M059J (cell line): ENCODE measurements at places on chromosomes 12 and 14. TPM values are rescaled to one million over a fixed set of nuclear protein-coding genes. Genes with fewer than 3 reads are reported as not detected.

GRCh38 chr12:29888777-29889176, 105.0 kb upstream of the TMTC1 start:
- DNase-seq, result no peak

- DNase-seq, result peak; percentile 24
These were observed 3.5 kb downstream of the AICDA start for GRCh38 chr12:8609061-8609570.

Gene USP44
- 0.02 TPM in 1 of 2 replicates, not detected in the other for total RNA-seq

GRCh38 chr12:101838628-101839323, 8.0 kb upstream of the GNPTAB start:
- no peak for DNase-seq

GRCh38 chr14:66833816-66834215, 325.9 kb downstream of the GPHN start:
- no peak for DNase-seq

- no peak for DNase-seq
These were observed 6.5 kb upstream of the CDK2AP1 start for GRCh38 chr12:123278101-123278627.

GRCh38 chr14:47365233-47365632, 310.2 kb downstream of the MDGA2 start:
- no peak for DNase-seq

Gene PRH2
- total RNA-seq, result not detected in 2 replicates

DNA sequence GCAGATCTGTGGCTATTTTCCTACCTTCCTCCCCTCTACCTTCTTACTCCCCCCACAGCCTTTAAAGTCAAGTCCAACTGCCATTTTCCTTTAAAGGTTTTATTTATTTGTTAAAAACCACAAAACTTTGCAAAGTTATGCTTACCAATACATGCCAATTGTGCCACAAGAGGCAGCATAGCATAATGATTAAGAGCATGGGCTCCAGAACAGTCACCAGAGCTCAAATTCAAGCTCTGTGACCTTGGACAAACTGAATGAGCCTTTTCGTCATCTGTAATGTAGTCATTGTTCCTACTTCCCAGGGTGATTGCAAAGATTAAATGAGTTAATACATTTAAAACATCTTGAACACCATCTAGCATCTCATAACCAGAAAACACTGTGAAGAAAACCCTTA, 13.0 kb upstream of the FMNL3 start:
- DNase-seq, result peak; percentile 35

Gene RNF212B
- not detected in 2 replicates for total RNA-seq

Gene TMPRSS12
- total RNA-seq, result not detected in 2 replicates

DNA sequence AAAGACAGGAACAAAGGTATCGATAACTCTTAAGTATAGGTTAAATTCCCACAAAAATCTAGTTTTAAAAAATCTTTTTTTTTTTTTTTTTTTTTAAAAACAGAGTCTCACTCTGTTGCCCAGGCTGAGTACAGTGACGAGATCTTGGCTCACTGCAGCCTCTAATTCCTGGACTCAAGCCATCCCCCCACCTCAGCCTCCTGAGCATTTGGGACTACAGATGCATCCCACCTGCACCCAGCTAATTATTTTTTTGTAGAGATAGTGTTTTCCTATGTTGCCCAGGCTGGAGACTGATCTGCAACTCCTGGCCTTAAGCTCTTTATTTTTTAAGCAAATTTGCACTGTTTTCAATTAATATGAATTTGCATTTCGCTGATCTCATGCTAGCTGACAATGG, 9.8 kb downstream of the PSEN1 start:
- DNase-seq, result no peak

GRCh38 chr12:12943586-12944260, 8.2 kb downstream of the GPRC5D start:
- DNase-seq, result no peak

Gene CELA1
- total RNA-seq, result not detected in 2 replicates

- no peak for DNase-seq
These were observed 878.0 kb upstream of the MDGA2 start for GRCh38 chr14:48553443-48553842.

DNA sequence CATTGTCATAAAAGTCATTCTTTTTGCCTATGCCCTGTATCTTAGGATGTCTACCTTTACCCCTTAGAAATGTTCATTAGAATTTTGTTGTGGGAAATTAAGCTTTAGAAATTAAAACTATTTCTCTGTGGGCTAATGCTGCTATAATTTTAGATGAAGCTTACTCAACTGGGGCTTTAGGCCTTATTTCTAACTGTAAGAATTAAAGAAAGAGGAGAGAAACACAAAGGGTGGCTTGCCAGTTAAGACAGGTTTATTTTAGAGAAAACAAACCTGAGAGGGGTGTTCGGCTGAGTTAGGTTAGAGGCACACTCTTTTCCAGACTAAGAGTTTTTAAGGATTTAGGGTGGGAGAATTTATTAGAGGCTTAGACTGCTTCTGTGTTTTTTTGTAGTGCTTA, 6.4 kb downstream of the TRIP11 start:
- DNase-seq, result no peak

- no peak for DNase-seq
These were observed 2.6 kb upstream of the MAP4K5 start for GRCh38 chr14:50534997-50535396.

DNA sequence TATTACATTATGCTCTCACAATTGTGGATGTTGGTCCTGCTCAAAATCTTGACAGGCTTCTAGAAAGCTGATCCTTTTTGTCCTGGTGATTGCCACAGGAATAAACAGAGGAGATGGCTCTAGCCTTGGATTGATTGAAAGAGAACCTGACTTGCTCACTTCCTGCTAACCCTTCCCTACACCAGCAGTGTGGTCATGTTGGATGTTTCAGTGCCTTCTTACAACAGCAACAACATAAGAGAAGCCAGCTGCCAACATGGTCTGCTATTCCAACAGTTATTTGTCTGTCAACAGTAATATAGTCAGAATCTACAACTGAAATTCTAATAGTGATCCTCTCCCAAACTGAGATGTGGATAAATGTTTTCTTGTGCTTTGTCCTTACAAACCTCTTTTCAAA, 311.6 kb upstream of the DIO2 start:
- DNase-seq, result peak; percentile 36

- peak; percentile 91 for DNase-seq
These were observed at the start of the genes ACAD10 and BRAP for GRCh38 chr12:111685811-111686573. Gene ACAD10, plus strand, starts transcription at chr12:111686053. Its CDS starts 6,657 bp downstream, at chr12:111692710. Gene BRAP, minus strand, starts transcription at chr12:111685956. Its CDS starts 164 bp downstream, at chr12:111685792.

DNA sequence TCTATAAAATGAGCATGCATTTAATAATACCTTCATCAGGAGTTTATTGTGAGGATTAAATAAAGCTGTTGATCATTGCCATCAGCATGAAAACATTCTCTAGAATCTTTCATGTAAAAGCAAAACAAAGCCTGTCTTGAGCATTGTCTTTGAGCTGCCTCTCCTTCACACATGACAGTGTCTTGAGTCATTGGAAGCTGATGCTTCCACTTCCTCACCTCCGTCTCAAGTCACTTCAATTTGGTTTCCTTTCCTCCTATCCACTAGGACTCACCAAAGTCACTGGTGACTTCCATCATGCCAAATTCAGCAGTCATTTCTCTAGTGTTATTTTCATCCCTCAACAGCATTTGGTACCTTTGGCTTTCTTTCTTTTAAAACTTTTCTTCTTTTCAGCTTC, 31.6 kb upstream of the MYBPC1 start:
- DNase-seq, result peak; percentile 4

DNA sequence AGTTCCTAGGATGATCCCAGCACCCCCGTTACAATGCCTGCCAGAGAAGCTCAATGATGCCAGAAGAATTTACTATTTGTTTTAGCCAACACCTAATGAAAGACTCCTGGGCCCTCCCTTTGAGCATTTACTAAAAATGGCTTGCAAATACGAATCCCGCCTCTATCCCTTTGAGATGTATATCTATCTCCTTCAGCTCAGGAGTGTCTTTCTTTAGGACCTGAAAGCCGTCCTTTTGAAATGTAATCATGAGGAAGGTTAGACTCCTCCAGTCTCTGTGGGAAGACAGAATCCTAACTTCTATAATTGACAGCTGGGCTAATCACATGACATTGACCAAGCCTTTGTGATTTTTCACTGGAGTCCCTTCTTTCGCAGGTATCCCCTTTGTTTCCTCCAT, 19.2 kb upstream of the DYNC1H1 start:
- DNase-seq, result no peak

DNA sequence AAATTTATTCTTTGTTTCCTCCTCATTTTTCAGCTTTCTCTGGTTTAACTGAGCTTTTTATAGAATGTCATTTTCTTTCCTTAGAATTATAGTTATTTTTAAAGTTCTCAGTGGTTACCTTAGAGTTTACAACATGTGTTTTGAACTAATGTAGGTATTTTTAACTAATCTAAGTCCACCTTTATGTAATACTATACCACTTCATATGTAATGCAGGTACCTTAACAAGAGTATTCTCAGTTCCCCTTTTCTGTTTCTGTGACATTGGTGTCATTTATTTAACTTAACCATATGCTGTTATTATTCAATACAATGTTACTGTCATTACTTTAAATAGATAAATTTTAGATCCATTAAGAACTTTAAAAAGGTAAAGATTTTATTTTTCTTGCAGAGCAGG, 30.3 kb upstream of the KCNC2 start:
- DNase-seq, result no peak

Gene CMKLR1
- total RNA-seq, result 0.05 TPM in 1 of 2 replicates, not detected in the other

DNA sequence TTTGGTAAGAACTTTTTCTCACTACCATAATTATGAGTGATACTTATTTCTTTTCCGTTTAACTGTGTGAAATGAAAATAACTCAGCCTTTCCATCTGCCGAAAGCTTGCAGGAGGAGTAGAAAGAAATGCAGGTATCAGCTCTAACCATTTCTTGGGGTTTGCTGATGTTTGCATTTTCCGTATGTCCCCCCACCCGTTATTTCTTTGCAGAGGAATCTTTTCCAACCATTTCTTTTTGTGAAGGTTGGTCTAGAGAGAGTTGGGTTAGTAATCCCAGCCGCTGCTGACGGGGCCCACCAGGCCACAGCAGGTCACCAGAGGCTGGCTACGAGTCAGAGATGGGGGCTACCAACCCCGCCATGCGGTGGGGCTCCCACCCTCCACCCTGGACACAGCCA, 7.0 kb upstream of the PIWIL1 start:
- no peak for DNase-seq

DNA sequence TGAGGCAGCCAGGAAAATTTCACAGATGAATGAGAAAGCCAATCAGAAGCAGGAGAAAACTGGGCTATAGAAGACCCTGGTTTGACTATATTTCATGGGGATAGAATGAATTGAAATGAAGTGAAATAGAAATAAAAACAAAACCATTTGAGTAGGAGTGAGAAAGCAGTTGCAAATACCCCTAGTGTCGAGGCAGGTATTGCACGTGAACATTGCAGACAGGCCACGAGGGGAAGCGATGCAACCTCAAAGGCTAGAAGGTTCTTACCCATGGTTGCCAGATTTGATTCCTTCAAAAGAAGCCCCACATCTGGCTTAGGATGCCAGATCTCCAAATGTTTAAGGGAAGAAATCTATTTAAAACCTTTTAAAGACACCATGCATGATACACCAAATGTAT, 648.9 kb downstream of the VRK1 start:
- no peak for DNase-seq

- DNase-seq, result peak; percentile 32
These were observed 158.9 kb downstream of the SLC5A8 start for GRCh38 chr12:101051151-101051550.

DNA sequence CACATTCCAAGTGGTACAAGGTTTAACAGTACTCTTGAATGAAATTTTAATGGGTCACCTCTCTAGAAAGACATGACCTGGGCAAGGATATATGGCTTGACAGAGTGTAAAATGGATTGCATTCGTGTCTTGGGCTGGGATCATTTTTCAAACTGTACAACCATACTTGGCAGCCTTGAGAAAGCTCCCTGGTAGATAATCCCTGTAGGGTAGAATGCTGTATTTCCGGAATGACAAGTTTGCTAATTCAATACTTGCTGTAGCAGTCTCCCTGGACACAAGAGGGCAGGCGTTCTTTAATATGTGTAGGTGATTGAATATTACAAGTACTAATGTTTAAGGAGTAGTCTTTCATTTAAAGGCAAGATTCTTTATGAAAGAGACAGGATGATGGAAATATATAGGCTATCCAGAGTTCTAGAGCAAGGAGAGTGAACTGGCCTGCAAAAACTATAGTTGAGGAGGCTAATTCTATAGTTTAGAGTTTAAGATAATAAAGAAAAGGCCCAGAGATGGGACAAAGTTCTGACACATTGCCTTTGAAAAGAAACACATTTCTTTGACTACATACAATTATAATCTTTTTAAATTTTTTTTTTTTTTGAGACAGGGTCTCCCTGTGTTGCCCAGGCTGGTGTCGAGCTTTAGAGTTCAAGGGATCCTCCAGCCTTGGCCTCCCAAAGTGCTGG, 53.4 kb downstream of the PLBD1 start:
- DNase-seq, result peak; percentile 24

- no peak for DNase-seq
These were observed 62.2 kb downstream of the CKB start for GRCh38 chr14:103460415-103460814.

- DNase-seq, result no peak
These were observed 27.7 kb downstream of the JKAMP start for GRCh38 chr14:59511916-59512575.

DNA sequence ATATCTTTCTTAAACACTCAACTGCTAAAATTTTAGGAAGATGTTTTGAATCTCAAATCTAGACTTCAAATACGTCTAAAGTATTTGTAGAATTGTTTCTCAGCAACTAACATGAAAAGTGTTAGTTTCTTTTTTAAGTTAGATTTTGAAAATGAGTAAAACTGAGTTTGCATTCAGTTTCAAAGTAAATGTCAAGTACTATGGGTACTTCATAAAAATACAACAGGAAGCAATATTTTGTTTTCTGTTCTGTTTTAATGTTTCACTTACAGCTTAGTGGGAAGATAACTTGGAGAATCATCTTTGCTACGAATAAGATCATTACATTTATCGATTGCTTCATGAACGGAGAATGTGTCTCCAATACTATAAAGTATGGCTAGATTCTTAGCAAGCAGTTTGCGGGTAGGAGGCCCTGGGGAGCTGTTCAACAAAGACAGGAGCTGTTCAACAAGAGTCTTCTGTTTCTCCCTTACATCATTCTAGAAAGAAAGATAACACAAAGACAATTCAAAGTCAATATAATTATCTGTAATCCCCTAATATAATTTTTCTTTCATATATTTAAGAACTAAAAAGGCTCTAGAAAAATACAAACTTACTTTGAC, 20.2 kb downstream of the HEATR5A start:
- DNase-seq, result no peak

Gene C12orf50
- total RNA-seq, result not detected in 2 replicates

Gene PLEKHD1
- total RNA-seq, result not detected in 2 replicates

DNA sequence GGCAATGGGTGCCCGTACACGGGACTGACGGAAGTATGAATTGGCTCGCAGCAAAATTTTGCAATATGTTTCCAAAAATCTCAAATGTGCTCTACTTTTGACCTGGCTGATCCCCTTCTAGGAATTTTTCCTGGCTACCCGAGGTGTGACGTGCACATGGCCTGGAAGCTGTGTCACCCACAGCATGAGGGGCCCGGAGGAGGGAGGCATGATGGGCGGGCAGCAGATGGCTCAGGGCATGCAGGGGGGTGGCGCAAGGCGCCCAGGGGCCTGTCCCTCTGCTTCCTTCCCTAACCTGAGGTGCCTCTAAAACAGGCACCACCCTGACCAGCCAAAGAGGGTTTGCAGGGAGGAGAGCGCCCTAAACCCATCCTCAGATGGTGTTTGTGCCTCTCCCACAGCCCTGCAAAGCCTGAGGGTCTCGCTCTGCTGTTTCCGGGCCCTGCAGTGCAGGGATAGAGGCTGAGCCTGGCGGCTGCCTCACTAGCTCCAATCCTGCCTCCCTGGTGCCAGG, 6.7 kb downstream of the GPR132 start:
- DNase-seq, result no peak

Gene CLEC6A
- not detected in 2 replicates for total RNA-seq
